Naive thymus-derived CD4-positive, alpha-beta T cell (primary cell): ENCODE measurements at places on chromosomes 6 and 20. TPM values are rescaled to one million over a fixed set of nuclear protein-coding genes. Genes with fewer than 3 reads are reported as not detected.

SEC63 gene
- total RNA-seq: 86.6 TPM

SPTLC3 gene
- total RNA-seq: 0.44 and 0.74 TPM in 2 replicates

ADRM1 gene
- total RNA-seq: 55.0 TPM

DNA sequence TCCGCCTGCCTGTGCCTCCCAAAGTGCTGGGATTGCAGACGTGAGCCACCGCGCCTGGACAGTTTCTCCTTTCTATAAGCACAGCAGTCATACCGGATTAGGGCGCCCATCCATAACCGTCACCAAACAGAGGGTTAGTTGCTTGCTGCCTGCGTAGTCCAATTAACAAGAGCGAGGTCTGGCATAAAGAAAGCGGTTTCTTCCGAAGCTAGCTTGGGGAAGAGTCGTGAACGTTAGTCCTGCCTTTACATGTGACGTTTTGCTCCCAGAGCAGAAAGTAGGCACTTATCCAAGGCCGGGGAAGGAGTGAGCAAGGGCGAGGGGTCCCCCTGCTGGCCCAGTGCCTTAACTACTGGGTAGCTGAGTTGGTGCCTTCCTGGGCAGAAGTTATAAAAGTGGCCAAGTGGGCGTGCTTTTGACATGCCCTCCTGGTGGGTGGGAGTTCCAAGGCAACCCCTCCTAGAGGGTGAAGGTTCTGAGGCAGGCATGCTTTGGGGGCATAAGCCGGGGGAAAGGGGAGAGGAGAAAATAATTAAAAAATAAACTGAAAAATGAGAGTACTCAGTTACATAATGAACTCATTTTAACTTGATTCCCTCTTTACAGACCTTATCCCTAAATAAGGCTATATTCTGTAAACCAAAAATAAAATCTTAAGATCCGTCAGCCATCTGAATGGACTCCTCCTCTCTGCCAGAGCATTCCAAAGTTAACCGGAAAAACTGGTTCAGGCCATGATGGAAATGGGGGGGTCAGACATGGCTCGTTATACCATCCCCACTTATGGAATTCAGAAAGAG, 88.0 kb downstream of the FAM217A start:
- no peaks in the 10 kb centered on the region for H3K4me1 ChIP-seq
- no peaks in the 10 kb centered on the region for H3K27me3 ChIP-seq
- no peak overlapping the region for H3K27ac ChIP-seq
- H3K4me3 ChIP-seq: no peak overlapping the region
- no peaks in the 10 kb centered on the region for H3K36me3 ChIP-seq

DNA sequence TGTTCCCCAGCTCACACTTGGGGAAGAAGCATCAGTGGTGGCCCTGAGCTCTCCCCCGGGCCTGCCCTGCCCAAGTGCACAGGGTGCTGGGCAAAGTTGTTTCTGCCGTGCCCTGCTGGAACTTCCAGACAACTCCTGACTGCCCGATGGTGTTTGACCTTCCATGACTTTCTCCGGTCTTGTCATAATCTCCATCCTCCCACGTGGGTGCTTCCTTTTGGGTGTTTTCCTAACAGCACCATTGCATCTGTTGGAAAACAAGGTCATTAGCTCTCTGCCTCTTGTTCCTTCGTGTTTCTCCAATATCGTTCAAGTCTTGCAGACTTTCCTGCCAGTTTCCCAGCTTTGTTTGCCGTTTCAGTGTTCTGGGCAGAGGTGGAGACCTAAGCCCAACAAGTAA, 68.7 kb upstream of the TIAM2 start:
- H3K27ac ChIP-seq: no peak overlapping the region
- no peaks in the 10 kb centered on the region for H3K4me1 ChIP-seq
- H3K27me3 ChIP-seq: no peaks in the 10 kb centered on the region
- no peak overlapping the region for H3K4me3 ChIP-seq
- DNase-seq: no peak

DNA sequence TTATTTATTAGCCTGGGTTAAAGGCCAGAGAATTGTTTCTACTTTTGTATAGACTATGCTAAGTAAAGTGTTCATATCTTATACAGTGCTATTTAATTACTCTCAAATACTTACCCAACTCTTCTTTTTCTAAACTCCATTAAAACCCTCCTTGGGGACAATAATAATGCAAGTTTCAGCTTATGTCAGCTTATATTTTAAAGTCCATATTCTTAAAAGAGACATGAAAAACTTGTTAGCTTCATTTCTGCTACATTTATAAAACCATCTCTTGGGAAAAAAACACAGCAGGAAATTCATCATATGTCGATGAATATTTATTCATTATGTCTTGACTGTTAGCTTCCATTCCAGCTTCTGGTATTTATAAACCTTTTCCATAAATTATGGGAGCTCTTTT, 71.9 kb upstream of the SDHAF4 start:
- H3K4me1 ChIP-seq: no peaks in the 10 kb centered on the region
- H3K36me3 ChIP-seq: no peaks in the 10 kb centered on the region
- no peak overlapping the region for H3K4me3 ChIP-seq

- no peak overlapping the region for H3K27ac ChIP-seq
- H3K27me3 ChIP-seq: no peaks in the 10 kb centered on the region
- H3K36me3 ChIP-seq: no peaks in the 10 kb centered on the region
- DNase-seq: no peak
- H3K4me1 ChIP-seq: no peaks in the 10 kb centered on the region
These were observed 3.0 kb downstream of the SPDEF start for GRCh38 chr6:34553146-34553545.
